ENCODE measurements at places on chromosomes 6 and 20.

GRCh38 chr6:149723771-149724417, 6.0 kb upstream of the LATS1 start:
- no peak for DNase-seq

DNA sequence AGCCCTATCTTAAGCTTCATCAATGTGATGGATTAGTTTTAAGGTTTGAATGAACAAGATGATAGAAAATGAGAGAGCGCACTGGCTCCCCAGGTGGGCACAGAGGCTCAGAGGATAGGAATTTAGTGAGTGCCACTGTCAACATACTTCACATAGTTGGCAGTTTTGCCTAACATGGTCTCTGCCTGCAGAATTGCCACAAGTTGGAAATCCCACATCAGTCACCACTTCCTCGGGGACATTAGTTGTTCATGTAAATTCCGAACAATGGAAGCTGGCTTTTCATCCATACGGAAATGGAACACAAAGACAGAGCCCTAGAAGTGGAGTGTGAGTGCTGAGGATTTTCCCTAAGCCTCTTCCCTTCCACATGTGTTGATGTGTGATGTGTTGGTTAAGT, 123.9 kb upstream of the PHACTR1 start:
- no peak for DNase-seq

DNA sequence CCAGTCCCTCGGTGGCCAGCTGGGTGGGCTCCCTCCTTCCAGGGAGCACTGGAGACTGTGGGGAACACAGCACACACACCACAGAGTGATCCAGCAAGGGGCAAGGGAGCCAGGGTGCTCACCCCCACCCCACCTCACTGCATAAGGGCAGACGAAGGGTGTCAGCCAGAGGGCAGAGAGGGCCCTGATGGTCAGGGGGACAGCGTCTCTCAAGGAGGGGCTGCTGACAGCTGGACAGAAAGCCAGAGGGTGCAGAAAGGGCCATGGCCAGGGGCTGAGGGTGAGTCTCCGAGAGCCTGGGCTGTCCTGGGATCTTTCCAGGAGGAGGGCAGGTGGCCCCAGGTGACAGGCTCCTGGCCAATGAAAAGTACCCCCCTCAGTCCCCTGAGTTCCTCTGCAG, 73.4 kb upstream of the PMEPA1 start:
- no peak for DNase-seq

DNA sequence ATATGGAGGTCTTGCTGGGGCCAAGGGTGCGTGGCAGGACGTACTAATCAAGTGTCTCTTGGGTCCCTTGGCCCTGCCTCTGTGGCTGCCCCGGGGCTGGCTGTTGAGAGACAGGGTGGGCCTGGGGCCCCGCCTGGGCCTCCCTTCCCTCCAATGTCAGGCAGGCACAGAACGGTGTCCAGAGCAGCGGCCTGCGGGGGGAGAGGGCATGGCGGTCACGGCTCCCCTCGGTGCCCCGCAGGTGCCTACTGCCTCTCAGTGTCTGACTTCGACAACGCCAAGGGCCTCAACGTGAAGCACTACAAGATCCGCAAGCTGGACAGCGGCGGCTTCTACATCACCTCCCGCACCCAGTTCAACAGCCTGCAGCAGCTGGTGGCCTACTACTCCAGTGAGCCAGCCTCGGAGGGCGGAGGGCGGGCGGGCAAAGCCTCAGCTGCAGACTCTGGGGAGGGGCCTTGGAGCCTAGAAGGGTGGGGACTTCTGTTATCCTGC, 50.0 kb downstream of the SRC start:
- no peak for DNase-seq

GRCh38 chr6:12250383-12250770, 39.8 kb upstream of the EDN1 start:
- DNase-seq = no peak

- DNase-seq = no peak
Observed at GRCh38 chr6:38349795-38350194, 289.9 kb downstream of the BTBD9 start.

DNA sequence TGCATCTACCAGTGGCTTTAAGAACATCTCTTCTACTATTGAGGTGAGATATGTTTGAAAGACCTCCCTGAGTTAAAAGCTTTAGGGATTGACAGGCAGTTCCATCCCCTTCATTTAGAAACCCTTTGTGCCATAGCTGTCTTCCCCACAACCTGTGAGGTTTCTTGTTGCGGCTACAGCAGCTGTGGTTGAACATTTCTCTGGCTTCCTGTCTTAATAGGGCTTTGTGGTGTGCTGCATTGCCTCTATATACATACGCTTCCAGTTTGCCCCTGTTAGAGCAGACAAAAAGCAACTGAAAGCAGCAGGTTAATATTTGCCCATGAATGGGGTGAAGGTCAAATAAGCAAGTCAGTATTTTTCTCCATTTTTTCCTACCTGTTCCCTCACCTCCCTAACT, 210.2 kb downstream of the TMEM200A start:
- no peak for DNase-seq

DNA sequence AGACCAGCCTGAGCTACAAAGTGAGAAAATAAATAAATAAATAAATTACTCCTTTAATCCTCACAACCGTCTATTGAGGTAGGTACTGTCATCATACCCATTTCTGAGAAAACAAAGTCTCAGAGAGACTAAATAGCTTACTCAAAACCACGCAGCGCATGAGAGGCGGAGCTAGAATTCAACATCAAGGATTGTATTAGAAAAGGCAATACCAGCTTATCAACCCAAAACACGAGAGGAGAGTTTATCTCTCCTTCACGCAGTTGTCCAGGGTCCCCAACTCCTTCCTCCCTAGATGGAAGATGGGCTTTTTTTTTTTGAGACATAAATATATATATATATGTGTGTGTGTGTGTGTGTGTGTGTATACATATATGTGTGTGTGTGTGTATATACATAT, 12.2 kb downstream of the HNF4A start:
- no peak for DNase-seq

DNA sequence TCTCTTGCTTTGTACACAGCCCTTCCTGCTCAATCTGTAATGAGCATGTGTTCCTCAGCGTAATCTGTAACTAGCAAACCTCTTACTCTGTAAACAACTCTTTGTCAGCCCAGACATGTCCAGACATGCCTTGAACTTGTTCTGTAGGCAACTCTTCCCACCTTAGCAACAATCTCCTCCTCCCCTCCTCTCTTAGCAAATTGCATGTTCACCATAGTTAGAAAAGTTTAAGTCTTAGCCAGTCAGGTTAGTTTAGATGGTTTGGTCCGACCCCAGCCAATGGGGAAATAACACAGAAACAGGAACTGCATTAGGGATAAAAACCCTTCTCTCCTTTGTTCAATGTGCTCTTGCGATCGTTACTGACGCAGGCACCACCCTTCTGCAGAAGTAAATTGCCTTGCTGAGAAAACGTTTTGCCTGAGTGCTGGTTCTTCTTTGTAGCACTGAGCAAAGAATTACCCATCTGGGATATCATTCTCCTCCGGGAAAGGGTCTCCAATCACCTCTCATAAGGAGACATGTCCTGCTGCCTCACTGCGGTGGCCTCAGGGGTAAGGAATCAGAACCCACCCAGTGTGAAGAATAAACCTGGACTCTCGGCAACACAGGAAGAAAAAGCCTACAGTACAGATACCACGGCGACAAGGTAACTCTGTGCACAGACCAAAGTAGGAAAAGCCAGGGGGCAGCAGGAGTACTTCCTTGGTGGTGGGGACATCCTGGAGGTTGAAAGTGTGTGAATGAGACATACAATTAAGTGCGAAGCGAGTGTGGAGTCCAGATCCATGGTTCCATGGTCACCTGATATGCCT, 26.2 kb downstream of the PLN start:
- DNase-seq = no peak

GRCh38 chr20:50735813-50736212, 4.4 kb downstream of the PARD6B start:
- DNase-seq = no peak

DNA sequence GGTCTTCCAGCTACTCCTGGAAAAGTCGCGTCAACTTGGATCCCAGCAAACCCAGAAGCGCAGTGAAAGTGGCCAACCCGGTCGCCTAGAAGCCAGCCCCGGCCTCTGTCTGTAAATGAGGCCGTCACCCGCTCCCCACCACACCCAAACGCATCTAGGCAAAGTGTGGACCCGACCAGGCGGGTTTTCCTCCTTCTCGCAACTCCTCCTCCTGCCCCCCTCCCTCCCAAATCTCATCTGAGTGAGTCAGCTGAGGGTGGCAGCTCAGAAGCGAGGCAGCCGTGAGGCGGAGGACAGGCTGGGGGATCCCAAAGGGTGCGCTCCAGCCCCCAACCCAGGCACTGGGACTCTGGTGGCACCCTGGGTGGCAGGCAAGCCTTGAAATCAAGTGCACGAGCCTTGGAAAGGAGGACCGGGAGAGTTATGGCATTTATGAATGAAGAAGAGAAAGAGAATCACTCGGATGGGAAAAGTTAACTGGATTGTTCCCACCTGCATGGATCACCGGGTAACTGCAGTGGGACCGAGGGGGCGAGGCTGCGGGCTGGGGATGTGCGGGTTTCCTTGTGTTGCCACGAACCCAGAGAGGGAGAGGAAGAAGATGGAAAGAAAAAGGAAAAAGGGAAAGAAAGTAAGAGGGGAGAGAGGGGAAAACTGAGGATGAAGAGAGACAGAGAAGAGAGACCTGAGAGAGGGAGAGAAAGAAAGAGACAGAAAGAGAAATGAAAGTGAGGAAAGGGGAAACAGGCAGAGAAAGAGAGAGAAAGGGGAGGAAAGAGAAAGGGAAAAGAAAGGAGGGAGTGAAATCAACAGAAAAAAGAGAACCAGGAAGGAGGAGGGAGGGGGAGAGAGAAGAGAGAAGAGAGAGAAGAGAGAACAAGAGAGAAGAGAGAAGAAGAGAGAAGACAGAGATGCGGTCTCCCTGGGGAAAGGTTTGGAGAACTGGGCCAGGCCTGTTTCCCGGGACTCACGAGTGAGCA, at the start of gene APCDD1L:
Gene APCDD1L (minus strand): TSS at position 167 of the 980 bp plus-strand sequence. CDS start 692 bp downstream, outside the sequence.
- DNase-seq = no peak

- DNase-seq = no peak
Observed at GRCh38 chr6:6026513-6027205, 19.9 kb upstream of the NRN1 start.

GRCh38 chr6:149867876-149868640, 3.9 kb upstream of the LRP11 start:
- DNase-seq = no peak

DNA sequence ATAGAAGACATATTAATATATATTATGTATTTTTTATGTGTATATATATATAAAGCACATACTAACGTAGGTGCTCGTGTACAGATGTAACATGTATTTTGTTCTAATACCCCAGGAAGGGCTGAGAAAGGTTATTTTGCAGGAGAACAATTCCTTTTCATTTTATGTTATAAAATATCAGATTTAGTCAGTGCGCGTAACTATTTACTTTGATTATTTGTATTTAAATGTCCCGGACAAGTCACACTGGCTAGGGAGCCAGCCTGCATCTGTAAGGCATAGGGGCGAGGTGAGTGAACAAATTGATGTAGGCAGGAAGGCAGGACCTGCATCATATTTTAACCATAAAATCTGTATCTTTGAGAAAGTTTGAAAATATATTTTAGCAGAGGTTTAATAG, 74.1 kb downstream of the BMP7 start:
- no peak for DNase-seq

GRCh38 chr6:16199804-16200203, 38.6 kb upstream of the GMPR start:
- no peak for DNase-seq

DNA sequence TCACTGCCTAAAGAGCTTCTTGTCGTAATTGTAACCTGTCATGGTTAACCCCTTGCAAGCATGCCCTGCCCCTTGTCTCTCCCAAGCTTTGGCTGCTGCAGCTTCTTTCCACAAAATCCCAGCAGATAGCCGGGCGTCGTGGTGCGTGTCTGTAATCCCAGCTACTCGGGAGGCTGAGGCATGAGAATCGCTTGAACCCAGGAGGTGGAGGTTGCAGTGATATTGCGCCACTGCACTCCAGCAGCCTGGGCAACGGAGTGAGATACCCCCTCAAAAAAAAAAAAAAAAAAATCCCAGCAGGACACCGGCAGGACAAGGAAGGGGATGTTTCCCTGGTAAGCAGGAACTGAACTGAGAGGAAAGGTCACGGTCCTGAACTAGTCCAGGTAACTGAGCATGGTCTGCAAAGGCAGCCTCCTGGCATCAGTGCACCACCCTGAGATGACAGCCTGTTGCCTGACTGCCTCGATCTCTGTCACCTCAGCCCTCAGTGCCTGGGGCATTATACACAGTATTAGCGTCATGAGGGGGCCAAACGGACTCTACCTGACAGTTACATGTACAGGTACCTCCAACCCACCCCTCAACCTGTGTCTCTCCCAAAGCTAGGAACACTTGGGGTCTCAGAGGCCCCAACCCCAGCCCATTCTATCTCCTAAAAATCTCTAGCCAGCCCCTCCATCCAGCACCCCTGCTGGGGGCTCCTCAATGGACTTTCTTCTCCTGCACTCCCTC, 1.8 kb downstream of the LZTS3 start:
- DNase-seq = no peak

DNA sequence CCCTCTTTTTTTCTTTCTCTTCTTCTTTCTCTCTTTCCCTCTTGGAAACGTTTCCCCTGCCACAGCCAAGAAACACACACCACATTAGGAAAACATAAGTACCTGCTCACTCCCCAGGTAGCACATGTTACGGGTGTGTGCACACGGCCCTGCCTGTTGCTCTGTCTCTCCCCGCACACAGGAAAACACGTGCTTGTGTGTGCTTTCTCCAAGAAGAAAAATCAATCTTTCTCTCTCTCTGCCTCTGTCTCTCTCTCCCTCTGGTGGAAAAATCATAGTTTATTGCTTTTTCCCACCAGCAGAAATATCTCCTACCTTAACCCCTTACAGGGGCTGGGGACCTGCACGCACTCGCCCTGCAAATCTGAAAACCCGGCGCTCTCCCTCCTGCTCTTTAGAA, 102.3 kb downstream of the EDN3 start:
- DNase-seq = no peak

GRCh38 chr6:107106165-107106564, 9.2 kb downstream of the BEND3 start:
- no peak for DNase-seq

DNA sequence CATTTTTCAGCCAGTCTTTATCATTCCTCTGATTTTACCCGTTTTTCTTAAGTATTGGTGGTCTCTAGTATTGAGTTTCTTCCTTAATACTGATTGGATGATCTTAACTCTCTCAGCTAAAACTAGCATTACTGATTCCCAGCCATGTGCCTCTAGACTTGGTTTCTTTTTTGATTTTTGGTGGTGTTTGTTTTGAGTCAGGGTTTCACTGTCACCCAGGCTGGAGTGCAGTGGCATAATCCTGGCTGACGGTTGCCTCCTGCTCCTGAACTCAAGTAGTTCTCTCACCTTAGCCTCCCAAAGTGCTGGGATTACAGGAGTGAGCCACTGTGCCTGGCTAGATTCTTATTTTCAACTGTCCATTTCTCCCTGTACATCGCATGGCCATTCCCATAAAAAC, 24.9 kb downstream of the DPPA5 start:
- DNase-seq = no peak

GRCh38 chr20:3168079-3168828, 5.1 kb downstream of the LZTS3 start:
- DNase-seq = no peak

DNA sequence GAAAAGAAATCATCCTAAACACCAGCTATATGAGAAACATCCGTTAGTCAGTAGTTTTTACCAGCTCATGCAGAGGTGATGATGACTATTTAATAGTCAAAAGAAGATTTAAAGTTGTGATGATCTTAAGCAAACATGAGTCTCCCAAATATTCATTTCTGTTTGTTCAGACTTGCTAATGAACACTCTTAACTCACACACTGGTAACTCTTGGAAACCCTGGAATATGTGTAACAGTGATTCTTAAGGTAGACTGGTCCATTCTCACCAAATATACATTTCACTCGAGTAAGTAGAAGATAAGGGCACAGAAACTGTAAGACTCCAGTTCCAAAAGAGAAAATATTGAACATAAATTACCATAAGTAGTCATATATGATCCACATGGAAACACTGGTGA, 29.1 kb downstream of the RSPO3 start:
- no peak for DNase-seq
